Omental fat pad (tissue), 4 donors: ENCODE measurements at places on chromosomes 6 and 20.

GRCh38 chr6:115270953-115271352 is 789.7 kb downstream of the FRK start:
- DNase-seq = no peak

- no peak for DNase-seq
Observed at GRCh38 chr20:19885939-19886660, 128.0 kb downstream of the RIN2 start.

GRCh38 chr6:81800666-81801065 is 48.2 kb upstream of the TENT5A start:
- no peak for DNase-seq

GRCh38 chr20:33521461-33521860 is 31.6 kb downstream of the CBFA2T2 start:
- DNase-seq = no peak

DNA sequence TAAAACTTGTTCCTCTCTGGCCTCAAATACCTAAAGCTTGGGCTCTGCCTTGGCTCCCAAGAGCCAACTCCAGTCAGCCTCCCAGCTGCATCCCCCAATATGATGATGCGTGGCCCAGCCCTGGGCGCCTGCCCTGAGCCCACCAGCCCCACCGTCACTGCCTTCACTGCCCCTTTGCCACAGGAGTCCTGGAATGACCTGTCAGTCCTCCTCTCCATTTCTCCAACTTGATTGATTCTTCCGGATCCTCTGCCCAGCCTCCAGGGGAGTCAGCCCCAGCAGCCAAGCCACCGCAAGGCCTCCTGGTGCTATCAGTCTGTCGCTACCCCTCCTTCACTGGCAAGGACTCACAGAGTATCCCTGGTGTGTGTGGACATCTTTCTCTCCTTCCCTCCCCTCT is 96.7 kb upstream of the PMEPA1 start:
- no peak for DNase-seq

GRCh38 chr6:37588735-37589108 is 89.0 kb upstream of the CCDC167 start:
- no peak for DNase-seq

GRCh38 chr20:3980260-3981131 is 34.9 kb downstream of the RNF24 start:
- DNase-seq = no peak

- DNase-seq = no peak
Observed at GRCh38 chr6:87276624-87277023, 45.8 kb upstream of the SMIM8 start.

DNA sequence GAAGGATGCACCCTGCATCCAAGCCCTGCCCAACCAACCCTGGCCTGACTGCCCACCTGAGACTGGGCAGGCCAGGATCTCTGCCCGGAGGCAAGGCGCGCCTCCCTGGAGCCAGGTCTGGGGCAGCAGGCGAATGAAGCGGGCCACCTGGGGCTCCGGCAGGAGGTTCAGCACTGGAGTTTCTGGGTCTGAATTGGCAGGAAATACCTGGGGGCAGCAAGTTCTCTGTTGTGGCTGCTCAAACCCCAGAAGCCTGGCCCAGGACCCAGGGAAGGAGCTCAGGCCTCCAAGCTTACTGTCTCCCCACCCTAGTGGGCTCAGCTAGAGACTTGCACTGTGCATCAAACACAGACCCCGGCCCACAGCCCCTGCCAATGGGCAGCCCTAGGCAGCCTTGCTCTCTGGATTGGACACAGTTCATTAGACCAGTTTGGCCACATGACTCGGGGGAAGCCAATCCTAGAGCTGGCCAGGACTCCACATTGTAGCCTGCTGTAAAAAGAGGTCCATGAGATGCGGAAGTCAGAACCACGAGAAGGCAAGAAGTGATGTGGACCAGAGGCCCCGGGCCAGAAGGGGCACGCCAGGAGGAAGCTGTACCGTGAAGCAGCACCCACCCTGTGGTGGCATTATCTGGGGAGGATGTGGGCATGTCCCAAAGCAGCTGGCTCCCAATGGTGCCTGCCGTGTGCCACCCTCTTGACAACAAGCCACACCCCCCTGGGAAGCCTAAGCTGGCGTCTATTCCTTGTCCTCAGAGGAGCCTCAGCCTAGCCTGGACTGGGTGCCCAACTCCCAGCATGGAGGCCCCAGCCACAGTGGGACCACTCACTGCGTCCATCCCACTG is 3.1 kb downstream of the CPXM1 start:
- no peak for DNase-seq

DNA sequence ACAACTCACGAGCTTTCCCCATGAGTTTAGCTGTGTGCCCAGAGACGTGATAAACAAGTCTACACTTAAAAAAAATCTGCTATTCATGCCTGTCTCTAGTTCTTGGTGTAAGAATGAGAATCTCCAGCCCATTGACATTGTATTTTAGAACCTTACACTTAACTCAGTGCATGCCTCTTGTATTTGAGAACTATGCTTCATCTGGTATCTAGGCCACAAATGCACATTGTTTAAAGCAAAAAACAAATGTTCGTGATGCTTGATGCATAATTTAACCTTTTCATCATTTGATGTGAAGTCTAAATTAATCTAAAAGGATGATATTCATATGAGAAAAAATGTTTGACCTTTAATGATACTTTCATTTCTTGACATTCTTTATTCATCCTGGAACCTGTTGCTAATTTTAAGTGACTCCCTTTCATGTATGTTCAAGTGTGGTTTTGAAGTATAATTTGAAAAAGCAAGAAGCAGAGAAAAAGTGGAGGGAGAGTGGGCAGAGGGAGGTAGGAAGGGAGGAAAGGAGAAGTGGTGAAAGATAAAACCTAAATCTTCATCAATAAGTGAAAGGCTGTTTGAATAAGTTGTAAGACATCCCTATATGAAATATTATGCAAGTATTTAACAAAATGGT is 116.9 kb downstream of the PFDN4 start:
- no peak for DNase-seq

GRCh38 chr20:60591172-60591799 is 633.1 kb downstream of the CDH26 start:
- DNase-seq = no peak

- DNase-seq = no peak
Observed at GRCh38 chr6:90922325-90922724, 335.5 kb upstream of the MAP3K7 start.

GRCh38 chr20:2991532-2991931 is 51.9 kb upstream of the GNRH2 start:
- no peak for DNase-seq

- no peak for DNase-seq
Observed at GRCh38 chr20:34829191-34829590, 3.7 kb upstream of the NCOA6 start.

GRCh38 chr6:39577446-39578165 is 147.6 kb downstream of the KIF6 start:
- no peak for DNase-seq

DNA sequence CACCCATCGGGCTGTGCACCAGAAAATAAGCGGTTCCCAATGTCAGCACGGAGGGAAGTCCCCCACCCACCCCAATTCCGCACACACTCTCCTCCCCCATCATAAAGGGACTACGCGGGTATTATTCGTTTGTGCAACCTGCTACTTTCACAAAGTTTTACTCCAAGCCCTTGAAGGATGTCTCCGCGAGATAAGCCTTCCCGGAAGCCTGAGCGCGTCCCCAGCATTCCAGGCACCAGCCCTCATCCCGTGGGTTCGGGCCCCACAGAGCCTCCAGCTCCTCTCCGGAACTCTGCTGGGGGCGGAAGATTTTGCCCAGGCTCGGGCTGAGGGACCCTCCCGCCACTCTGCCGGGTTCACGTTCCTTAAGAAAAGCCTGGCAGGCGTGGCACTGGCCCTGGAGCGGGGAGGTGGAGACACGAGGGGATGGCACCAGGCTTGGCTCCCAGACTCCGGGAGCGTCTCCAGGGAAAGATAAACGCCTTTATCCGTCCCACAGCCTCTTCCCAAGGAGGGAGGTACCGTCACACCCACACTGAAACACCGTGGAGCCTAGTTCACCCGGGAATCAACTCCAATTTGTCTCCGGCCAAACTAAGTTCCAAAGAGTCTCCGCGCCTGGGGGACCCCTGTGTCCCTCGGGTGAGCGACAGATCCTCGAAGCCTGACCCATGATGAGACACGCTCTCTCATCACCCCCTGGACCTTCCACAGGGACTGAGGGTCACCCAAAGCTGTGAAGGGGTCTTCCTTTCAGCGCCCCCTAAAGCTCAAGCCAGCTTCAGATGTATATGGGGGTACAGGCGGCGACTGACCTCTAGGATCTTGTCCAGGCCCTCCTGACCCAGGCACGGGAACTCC is 934 bp downstream of the KCNK5 start:
- DNase-seq = no peak

- DNase-seq = no peak
Observed at GRCh38 chr20:43949741-43950618, 35.3 kb downstream of the TOX2 start.

DNA sequence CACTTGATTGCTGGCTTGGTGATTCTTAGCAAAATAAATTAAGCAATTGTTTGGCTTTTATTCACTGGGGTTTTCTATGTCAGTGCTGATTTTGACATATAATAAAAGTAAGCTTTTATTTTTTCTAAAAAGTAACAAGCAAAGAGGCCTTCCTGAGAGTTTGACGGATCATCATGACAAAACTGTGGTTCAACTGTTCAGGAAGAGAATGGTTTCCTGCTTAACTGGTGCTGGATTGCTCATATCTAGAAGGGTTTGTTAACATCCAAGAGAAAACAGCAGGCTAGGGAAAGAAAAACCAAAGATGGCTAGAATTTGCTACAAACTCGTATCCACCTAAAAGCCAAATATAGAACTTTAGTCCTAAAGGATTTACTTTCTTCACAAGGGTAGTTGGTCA is 21.2 kb downstream of the SERPINB1 start:
- DNase-seq = no peak

GRCh38 chr6:31826793-31827285 is 699 bp upstream of the HSPA1B start:
- DNase-seq = no peak

DNA sequence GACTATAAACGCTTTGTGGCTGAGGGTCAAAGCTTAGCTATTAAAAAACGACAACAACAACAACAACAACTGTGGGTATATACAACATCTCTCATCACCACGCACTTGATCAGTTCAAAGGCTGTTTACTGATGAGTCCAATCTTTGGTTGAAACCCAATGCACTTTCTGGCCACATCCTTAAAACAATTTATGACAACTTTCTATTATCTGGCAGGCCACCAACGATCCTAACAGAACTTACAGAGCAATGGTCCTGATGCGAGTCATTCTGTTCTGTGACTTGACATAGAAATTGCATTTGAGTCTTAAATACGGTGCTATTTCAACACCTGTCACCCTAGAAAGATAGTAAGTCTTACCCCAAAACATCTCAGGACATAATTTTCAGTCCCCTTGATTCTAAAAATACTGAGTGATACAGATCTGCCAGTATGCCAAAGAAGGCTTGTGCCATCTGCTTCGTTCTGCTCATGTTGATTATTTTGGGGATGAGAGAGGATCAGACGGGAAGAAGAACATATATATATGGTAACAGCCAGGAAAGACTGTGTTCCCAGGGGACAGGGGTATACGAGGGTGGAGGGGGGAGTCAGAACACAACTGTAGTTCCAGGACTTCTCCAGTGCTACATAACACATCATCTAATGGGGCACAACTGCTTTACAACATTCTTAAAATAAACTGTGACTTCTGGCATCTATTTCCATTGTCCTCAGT is 55.8 kb downstream of the PLAGL1 start:
- DNase-seq = no peak

DNA sequence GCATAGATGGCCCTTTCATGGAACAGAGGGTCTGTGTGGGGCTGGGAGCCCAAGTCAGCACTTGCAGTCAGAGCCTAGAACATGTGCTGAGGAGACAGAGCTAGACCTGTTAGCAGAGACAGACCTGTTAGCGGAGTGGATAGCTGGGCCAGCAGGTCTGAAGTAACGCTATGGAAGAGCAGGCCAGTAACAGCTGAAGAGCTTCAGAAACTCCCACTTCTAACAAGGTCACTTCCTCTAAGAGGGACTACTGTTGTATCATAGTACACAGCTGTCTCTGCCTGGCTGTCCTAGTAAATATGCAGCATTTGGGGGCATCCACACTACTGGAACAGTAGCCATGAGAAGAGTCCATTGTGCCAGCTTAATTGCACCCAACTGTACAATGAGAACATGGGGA is 41.2 kb upstream of the POLR1H start:
- DNase-seq = no peak

GRCh38 chr6:120392941-120393340 is 941.3 kb downstream of the TBC1D32 start:
- DNase-seq = no peak

- no peak for DNase-seq
Observed at GRCh38 chr20:50221501-50222308, 31.1 kb downstream of the CEBPB start.

DNA sequence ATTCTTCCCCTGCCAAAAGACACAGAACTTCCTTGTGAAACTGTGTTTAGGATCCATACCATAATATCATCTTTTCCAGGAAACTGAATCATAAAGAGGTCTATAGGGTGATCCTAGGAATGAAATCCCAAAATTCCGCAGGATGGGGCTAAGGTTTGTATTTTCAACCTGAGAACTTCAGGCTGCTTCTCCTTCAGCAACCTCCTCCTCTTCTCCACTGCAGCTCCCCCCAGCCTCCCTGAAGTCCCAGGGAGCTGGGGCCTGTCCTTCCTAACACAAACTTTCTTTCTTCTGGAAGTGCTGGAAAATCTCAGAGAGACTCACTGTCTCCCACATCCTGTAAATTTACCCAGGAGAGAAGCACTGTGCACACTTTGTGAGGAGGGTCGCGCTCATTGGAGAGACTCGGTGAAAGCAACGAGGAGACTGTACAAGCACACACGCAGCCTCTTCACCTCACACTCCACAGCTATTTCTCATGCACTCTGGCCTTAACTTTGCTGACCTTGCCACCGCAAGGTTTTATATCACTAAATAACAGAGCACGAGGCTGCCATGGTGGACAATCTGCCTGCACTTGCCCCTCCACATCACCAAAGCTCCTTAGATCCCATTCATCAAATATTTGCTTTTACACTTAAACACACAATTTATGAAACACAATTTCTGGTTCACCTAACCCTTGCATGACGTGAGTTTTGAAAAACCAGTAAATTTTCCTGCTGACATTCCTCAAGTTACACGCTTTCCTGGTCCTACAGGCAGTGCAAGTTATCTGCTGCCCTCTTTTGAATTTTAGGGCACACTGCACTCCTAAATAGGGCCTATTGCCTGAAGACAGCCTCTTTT is 14.3 kb downstream of the ID4 start:
- no peak for DNase-seq

GRCh38 chr6:33839399-33840047 is 35.7 kb upstream of the MLN start:
- no peak for DNase-seq

- DNase-seq = no peak
Observed at GRCh38 chr6:53616450-53617357, 48.9 kb downstream of the KLHL31 start.

- no peak for DNase-seq
Observed at GRCh38 chr6:98842342-98843180, 8.2 kb downstream of the POU3F2 start.

GRCh38 chr20:56574531-56575142 is 41.6 kb downstream of the FAM209B start:
- no peak for DNase-seq
